ENCODE measurements at places on chromosomes 1 and 21. TPM values are rescaled to one million over a fixed set of nuclear protein-coding genes. Genes with fewer than 3 reads are reported as not detected.

MYOG gene
- total RNA-seq = not detected

BEND5 gene
- 3.0 TPM for total RNA-seq

KRTAP13-2 gene
- not detected for total RNA-seq

KRTAP19-1 gene
- total RNA-seq = not detected

GCSAML gene
- 0.22 TPM for total RNA-seq

SYT11 gene
- total RNA-seq = 19.4 TPM

CRYAA gene
- total RNA-seq = not detected

DNA sequence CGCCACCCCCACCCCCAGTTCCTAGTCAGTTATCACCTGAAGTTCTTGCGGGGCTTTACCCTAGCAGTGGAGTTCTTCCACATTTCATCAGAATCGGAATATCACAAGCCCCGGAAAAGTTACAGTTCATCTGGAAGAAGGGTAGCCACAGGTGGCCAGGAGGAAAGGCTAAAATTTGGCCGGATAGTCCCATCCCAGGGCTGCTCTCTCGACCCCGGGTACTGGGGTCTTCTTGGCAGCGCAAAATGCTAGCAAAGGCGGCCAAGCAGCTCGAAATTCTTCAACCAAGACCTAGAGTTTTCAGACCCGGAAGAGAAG, 7.9 kb downstream of the HLX start:
- no peak for DNase-seq

GRCh38 chr1:151860504-151861187, 7.1 kb upstream of the THEM5 start:
- DNase-seq = no peak

DNA sequence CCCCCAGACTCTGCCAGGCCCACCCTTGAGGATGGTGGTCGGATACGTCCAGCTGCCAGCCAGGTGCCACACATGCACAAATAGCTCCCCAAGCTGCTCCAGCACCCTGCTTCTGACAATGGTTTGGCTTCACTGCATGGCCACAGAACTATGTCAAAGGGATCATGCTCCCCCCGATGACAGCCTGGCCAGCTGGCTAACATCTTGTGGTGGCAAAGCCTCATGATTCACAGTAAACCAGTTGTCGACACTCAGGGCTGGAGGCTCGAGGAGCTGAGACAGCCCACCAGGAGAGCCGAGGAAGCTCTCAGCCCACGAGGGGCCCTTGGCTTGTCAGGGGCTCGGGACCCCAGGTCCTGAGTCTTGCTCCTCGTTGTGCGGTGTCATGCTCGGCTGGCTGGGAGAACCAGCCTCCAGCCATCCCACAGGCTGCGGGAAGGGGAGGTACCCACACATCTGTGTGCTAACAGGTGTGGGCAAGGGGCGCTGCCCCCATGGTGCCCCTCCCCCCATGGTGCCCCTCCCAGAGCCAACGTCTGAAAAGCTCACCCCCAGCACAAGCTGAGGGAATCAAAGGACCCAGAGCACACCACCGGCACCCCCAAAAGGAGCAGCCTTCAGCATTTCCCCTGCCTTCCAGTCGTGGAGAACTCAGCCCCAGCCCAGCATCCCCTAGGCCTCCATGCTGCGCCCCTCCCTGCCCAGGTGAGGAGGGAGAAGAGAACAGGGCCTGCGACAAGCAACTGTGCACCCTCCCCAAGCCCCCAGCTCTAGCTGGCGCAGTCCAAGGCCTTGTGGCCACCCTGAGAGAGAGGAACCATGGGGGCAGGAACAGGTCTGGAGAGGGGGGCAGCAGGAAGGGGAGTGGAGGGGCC, 41.2 kb downstream of the KIF21B start:
- no peak for DNase-seq

DNA sequence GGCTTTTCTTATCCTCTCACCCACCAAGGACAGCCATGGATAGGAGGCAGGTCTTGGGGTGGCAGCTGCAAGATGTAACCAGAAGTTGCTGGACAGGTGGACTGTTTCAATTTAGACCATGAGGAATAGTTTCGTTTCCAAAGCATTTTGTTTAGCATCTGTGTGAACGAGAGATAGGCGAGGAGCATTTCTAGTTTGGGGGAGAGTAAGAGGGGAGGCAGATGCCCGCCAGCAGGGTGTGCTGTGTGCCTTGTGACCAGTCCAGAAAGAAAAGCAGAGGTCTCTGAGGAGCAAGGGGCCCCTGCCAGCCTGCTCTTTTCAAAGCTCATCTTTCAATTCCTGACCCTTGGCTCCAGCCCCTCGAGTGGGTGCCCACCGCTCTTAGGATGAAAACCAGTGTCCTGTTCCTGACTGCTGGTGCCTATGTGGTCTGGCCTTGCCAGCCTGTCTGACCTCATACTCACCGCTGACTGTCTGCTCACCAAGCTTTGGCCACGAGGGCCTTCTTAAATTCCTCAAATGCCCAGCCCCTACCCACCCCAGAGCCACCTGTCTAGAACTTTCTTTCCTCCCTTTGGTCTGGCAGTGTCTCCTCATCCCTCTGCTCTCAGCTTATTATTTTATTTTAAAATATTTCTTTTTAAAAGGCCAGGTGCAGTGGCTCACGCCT, 8.5 kb downstream of the SERINC2 start:
- DNase-seq = no peak

DNA sequence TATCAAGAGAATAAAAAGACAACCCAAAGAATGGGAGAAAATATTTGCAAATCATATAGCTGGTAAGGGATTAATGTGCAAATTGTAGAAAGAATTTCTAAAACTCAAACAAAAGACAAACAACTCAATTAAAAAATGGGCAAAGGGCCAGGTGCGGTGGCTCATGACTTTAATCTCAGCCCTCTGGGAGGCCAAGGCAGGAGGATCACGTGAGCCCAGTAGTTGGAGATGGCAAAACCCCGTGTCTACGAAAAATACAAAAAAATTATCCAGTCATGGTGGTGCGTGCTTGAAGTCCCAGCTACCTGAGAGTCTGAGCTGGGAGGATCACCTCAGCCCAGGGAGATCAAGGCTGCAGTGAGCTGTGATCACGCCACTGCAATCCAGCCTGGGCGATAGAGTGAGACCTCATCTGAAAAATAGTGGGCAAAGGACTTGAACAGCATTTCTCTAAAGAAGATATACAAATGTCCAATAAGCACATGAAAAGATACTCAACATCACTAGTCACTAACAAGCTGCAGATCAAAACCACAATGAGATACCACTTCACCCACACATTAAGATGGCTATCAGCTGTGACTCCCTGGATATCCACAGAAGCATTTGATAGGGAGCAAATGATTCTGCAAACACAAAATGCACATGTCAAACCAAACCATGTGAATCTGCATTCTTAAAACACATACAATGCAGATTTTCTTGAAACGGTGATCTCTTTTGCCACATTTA, 20.9 kb downstream of the SLC30A1 start:
- DNase-seq = no peak

DNA sequence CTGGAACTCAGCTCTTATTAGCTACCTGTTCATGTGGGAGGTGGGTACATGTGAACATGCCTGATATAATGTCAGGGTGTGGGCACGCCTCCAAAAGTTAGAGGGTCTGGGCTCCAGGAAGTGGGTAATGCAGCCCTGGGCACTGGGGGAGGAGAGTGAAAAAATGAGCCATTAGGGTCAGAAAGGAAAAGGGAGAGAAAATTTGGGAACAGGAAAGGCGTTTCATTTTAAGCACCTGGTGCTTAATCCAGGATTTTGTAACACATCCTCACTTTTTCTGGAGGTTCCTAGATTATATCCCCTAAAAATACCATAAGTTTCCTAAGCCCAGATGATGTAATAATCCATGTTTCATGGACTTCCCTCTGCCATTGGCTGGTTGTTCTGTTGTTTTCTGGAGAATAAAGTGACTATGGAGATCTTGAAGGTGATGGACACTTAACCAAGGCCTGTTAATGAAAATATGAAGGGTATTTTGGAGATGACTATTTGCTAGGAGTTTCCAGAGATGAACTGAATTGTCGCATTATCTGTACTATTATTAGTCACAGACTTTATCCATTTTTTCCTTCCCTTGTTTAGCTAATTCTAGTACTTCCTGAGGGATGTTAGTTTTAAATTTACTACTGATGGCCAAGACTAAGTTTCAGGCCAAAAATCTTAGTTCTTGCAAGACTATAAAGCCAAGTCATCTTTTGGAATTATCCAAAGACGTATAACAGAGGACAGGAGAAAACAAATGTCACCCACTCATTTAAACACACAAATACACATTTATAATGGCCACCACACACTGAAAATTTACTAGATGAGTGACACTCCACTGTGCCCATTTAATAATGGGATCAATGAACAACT, 24.4 kb upstream of the TARBP1 start:
- no peak for DNase-seq

GRCh38 chr1:206895325-206895724, 1.9 kb upstream of the IL24 start:
- no peak for DNase-seq

GRCh38 chr21:34029743-34030528, 43.4 kb upstream of the MRPS6 start:
- DNase-seq = no peak

DNA sequence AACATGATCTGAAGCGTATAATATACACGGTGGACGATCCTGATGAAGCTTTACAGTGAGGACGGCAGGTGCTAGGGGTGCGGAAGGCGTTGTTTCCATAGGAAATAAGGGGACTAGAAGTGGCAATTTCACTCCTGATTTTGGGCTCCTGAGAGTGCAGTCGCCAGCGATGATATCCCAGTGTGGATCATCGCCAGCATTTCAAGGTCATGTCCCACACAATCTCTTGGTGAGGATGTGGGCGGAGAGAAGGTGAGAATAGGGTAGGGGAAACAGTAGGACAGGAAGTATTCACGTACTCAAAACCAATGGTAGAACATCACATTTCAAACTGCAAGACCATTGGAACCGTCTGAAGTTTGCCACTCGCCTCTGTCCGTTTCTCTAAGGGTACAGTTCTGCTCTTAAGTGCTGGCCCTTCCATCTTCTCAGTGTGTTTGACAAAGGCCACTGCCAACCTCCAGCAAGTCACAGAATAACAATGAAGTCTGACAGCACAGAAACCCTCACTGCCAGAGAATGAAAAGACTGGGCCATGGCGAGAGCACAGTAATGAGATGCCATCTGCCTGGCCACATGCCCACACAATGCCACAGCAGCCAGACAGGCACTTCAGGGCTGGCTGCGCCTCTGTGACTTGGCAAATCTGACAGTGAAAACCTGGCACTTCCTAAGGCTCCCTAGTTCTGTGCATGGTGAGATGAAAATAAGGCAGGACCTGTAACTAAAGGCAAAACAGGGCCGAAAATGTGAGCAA, 27.9 kb downstream of the PCSK9 start:
- peak; percentile 74 for DNase-seq

GRCh38 chr1:202329891-202330290, 11.8 kb downstream of the UBE2T start:
- no peak for DNase-seq

- DNase-seq = no peak
Measured at GRCh38 chr1:177223359-177223758, 52.6 kb downstream of the BRINP2 start.

GRCh38 chr1:23930861-23931490, 17.8 kb upstream of the CNR2 start:
- no peak for DNase-seq

GRCh38 chr1:204293605-204294337, 66.0 kb downstream of the PLEKHA6 start:
- DNase-seq = no peak

DNA sequence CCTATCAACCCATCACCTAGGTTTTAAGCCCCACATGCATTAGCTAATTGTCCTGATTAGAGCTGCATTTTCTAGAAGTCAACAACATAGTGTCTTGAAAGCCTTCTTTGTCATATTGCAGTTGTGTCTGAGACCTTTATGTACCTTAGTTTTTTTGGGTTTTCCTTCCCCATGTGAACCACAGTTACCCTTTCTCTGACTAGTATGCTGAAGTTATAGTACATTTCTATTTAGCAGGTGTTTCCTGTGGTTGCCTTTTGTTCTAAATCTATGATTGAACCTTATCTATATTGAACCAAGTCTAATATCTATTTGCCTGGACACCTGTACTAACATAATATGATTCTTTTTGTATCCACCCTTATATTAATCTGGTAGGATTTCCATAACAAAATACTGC, 135.6 kb downstream of the ST6GALNAC3 start:
- no peak for DNase-seq

DNA sequence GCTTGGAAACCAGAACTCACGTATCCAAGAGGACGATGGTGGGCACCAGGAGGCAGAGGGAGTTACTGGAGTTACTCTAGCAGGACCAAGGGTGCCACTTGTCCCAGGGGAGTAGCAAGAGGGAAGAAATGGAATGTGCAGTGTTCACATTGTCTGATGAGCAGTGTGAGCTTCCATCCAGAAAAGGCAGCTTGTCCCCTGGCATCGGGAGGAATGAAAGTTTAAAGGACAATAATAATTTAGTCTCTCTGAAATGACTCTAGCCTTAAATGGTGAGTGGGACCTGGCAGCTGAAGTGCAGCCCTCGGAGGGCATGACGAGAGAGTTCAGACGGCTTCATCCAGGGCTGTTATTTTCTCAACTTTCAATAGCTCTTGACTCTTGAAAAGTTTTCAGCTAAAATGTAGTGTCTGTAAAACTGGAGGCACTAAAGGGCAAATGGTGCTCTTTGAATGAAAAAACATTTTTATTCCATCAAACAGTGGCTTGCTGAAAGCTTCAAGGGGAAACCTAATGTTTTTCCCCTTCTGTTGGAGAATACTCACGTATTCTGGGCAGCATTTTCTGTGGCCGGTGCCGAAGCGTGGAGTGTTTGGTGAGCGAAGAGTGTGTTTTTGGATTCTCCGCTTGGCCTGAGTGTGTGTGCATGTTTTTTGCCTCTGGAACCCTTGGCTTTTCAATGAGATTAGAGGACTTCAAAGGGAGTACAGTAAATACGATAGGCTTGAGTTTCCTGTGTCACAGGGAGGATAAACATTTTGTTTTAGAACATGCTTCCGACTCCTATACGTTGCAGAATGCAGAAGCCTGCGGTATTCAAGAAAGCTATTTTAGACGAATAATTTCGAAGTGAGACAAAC, 157.3 kb downstream of the GALNT2 start:
- DNase-seq = no peak

DNA sequence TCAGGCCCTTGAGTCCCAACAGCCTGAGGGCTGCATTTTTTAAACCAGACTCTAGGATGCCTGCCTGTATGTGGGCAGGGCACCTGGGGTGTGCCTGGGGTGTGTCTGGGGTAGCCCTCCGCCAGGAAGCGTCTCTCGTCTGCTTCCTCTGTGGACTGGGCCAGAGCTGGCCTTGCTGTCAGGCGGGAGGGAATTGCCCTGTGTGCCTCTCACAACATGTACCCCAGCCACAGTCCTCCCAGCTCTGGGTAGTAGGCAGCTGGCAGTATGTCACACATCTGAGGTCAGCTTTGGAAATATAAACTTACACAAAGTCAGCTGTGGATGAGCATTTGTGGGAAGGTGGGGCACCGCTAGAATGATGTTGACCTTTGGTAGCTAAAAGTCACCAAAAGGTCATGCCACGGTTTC, 13.0 kb downstream of the TRAF5 start:
- no peak for DNase-seq

DNA sequence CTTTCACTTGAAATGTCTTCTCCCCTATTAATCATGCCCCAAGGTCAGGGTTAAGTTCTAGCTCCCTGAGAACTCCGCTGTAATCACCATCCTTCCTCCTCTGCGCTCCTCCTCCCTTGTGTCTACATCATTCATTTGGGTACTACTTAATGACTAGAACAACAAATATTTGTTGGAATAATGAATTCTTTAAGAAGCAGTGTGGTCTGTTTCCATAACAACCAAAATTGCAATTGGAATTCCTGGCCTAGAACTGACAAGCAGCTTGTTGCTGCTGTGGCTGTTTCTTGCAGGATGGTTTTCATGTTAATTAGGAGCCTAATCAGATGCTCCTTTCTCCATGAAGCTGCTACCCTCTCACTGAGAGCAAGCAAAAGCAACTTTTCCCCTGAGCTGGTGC, 192.5 kb downstream of the ZZZ3 start:
- DNase-seq = no peak

GRCh38 chr1:58773406-58773840, 10.4 kb downstream of the JUN start:
- peak; percentile 43 for DNase-seq

Measured in heart right ventricle (tissue), 16 donors.